ENCODE measurements at places on chromosomes 11 and 22.

DNA sequence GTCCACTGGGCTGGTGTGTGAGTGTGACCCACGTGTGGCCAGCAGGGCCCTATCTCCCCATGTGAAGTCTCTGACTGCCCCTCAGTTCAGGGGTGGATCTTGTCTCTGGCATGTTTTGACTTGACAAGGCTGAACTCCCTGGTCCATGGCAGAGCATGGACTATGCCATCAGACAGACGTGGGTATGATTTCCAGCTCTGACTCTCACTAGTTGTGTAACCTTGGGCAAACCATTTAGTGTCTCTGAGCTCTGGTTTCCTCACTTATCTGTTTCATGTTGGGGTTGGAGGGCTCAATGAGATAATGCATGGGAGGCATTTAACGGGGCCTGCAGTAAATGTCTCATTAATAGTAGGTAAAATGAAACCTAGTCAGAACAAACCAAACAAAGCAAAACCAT is 254.5 kb upstream of the NARS2 start:
- no peak for DNase-seq

DNA sequence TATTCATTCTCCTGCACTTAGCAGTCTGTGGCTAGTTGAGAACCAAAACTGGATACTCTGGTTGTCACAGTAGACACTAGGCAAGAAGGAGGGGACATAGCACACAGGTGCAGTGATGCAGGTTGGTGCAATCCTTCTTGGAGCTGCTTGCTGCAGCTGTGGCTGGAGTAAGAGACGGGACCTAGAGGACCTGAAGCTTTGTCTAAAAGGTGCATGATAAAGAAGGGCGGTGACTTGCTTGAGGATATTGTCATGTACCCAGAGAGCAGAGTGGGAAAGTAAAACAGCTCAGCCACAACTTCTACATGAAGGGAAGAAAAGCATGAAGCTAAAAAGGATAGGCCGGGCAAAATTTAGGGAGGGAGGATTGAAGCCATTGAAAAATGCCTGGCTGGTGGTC is 304.1 kb upstream of the KIRREL3 start:
- DNase-seq, result no peak

DNA sequence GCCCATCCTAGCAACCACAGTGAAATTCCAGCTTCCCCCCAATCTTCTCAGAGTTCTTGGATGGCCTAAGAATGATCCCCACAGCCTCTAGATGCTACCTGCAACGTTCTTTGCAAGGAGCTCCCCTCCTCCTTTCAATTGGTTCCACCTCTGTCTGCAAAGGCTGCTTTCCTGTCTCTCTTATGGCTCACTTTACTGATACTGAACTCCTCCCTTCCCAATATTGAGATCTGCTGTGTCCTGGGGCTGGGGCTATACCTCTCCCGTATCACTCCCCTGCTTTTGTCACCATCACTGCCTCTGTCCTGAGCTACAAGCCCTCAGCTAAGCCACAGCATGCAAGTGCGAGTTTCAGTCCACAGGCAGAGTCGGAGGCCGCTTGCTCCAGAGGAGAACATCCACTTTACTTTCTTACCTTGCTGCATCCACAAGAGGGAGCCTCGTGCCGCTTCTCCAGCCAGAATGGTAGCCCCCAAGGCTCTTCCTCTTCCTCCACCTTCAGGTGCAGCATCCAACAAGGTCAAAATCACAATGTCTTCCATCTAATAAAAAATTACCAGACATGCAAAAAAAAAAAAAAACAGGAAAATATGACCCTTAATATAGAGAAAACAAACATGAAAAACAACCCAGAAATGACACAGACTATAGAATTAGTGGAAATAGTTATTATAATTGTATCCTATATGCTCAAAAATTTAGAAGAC is 48.6 kb upstream of the TMEM45B start:
- no peak for DNase-seq

GRCh38 chr22:47000256-47000655 is 237.8 kb downstream of the TBC1D22A start:
- DNase-seq, result no peak

GRCh38 chr11:15157181-15157580 is 42.5 kb downstream of the INSC start:
- peak; percentile 46 for DNase-seq

DNA sequence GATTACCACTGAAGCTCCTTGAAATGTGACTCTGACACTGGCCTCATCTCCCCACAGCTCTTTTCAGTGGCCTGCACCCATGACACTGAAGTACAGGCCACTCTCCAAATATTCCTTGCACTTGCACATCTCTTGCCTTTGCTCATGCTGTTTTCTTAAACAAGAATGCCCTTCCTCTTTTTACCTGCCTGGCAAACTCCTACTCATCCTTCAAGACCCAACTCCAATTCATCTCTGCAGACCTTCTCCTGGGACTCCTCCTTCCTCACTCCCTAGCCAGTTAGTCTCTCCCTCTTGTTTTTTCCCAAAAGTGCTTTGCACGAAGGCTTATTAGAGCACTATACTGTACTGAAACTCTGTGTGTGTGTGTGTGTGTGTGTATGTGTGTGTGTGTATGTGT is 2.6 kb downstream of the KCNE3 start:
- no peak for DNase-seq

DNA sequence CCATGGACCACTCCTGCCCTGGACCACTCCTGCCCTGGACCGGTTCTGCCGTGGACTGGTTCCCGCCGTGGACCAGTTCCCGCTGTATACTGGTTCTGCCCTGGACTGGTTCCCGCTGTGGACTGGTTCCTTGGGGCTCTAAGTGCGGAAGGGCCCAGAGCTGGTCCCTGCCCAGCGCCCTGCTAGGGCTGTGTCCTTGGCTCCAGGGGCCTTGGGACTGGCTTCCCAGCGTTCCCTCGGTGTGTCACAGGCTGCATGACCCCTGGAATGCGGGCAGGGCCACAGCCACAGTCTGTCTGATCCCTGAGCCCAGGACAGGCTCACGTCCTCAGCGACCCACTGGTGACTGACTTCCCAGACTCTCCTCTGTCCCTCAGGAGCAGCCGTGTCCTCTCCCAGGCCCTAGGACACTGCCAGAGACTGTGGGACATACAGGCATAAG is 412.2 kb downstream of the TBC1D22A start:
- no peak for DNase-seq

Measured in fibroblast of the conjunctiva (primary cell).